ENCODE measurements at places on chromosomes 6 and 20.

DNA sequence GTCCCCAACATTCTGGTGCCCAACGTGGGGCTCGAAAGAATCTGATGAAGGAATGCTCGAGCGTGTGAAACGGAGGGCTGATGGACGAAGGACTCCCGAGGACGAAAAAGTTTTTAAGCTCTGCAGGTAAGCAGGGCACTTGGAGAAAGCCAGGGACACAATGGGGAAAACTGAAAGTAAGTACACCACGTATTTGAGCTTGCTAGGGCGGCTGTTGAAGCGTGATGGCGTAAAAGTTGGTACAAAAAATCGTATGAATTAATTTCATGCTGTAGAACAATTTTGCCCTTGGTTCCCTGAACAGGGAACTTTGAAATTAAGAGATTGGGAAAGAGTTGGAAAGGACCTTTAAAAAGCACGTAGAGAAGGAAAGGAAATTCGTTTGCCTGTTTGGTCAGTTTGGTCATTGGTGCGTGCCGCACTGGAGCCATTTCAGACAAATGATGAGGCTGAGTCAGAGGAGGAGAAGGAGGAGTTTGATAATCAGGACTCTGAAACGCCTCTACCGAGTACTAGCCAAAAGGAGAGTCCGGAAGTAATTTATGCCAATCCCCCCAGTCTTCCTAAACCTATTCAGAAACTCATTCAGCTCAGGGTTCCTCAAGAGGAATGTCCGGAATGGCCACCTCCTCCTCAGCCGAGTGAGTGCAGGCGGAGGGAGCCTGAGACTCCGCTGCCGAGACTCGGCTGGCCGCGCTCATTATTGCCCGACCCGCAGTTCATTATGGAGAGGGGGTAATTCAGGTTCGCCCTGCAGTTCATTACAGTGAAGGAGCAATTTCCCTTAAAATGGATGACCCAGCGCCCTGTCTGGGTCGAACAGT is 59.2 kb upstream of the PRSS16 start:
- no peaks in the 10 kb centered on the region for H3K36me3 ChIP-seq
- H3K4me3 ChIP-seq = peak overlapping the region; percentile 75
- peak; percentile 37 for DNase-seq
- H3K4me1 ChIP-seq = peaks cover 4% of the 10 kb centered on the region

- no peaks in the 10 kb centered on the region for H3K4me1 ChIP-seq
- no peak overlapping the region for H3K4me3 ChIP-seq
- H3K27me3 ChIP-seq = peaks cover 16% of the 10 kb centered on the region
- no peak for DNase-seq
- no peak overlapping the region for H3K27ac ChIP-seq
These were observed 63.6 kb upstream of the STX16 start for GRCh38 chr20:58587467-58587866.

GRCh38 chr20:50575865-50576720 is 65.9 kb downstream of the PTPN1 start:
- H3K36me3 ChIP-seq = peaks cover 69% of the 10 kb centered on the region
- no peaks in the 10 kb centered on the region for H3K4me1 ChIP-seq
- no peak overlapping the region for H3K27ac ChIP-seq
- H3K4me3 ChIP-seq = no peak overlapping the region
- H3K27me3 ChIP-seq = no peaks in the 10 kb centered on the region

GRCh38 chr6:117440706-117441525 is 15.2 kb upstream of the ROS1 start:
- no peaks in the 10 kb centered on the region for H3K4me1 ChIP-seq
- no peak for DNase-seq
- H3K27ac ChIP-seq = no peak overlapping the region
- H3K36me3 ChIP-seq = no peaks in the 10 kb centered on the region
- H3K4me3 ChIP-seq = no peak overlapping the region

DNA sequence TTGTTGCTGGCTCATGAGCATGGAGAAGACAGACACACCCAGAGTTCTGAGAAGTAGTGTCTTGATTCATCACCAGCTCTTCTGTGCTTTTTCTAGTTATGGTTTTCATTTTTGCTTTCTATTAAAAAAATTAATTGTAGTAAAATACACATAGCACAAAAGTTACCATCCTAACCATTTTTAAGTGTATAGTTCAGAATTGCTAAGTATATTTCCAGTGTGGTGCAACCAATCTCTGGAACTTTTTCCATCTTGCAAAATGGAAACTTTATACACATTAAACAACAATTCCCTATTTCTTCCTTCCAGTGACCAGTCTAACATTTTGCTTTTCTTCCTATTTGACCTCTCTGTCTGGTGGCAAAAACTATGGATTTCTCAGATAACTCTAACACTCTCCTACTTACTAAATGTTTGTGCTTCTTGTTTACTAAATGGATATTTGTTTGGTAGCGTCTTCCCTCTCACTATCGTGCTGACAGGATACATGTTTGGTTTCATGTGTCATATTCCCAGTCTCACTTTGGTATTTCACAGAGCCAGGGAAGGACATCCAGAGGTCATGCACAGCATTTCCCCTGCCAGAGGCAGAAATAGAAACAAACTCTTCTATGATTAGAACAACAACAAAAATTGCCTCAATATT is 40.6 kb downstream of the TXLNB start:
- peak overlapping the region; percentile 84 for H3K27ac ChIP-seq
- no peaks in the 10 kb centered on the region for H3K36me3 ChIP-seq
- H3K27me3 ChIP-seq = no peaks in the 10 kb centered on the region

DNA sequence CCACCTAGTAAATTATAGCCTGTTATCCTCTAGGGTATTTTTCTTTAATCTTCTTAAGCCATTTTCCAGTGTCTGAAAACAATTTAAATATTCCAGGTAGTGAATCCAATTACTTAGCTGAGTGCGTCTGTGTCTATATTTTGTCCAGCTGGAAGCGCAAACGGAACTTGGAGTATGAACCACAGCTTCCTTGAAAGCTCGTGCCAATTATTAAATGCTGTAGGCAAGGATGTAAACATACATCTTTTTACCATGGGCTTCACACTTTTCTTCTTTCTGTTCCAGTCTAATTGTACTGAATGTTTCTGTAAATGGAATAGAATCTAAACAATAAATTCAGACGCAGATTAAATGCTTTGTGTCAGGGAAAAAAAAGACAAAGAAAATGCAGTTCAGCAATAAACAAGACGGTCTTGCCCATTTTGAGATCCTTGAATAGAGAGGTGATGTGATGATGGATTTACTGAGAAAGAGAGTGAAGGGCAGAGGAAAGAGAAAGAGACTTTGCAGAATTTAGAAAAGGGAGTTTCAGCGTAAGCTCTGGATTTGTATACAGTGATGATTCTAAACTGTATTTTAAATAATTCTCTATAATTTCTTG is 1.9 kb downstream of the PLCB1 start:
- peak overlapping the region; percentile 68 for H3K4me3 ChIP-seq
- H3K36me3 ChIP-seq = no peaks in the 10 kb centered on the region
- H3K27me3 ChIP-seq = peaks cover 7% of the 10 kb centered on the region
- no peak for DNase-seq
- H3K4me1 ChIP-seq = peaks cover 23% of the 10 kb centered on the region
- H3K27ac ChIP-seq = peak overlapping the region; percentile 90

Measured in heart left ventricle (tissue), 16 donors.